ENCODE measurements at places on chromosomes 3 and 15.
A peak's percentile ranks its signal among the peaks of the same experiment; 100 is the strongest.

DNA sequence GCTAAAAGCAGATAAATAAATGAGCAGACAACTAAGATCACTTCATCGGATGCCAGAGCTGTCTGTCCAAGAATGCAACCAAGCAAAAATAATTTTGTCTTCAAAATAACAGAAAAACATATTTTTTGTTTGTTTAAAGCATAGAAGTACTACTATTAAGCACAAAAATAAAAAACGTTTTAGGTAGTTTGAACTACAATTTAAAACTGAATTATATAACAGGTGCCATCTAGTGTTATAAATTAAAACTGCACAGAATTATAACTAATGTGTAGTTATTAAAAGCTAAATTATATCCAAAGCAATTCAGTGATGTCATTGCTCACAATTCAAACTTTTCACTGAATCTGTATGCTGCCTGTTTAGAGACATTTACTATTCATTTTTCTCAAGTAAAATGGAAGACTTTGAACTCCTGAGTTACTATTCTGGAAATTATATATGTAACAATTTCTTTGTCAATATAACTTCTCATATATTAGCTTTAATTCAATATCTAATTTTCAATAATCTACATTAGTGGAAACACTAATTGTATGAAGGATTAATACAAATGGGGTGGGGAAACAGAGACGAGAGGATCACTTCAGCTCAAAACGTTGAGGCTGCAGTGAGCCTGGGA lies 29.5 kb downstream of the LINS1 start:
- no peak for DNase-seq

GRCh38 chr15:36882487-36883131 lies 217.7 kb downstream of the MEIS2 start:
- DNase-seq: no peak

DNA sequence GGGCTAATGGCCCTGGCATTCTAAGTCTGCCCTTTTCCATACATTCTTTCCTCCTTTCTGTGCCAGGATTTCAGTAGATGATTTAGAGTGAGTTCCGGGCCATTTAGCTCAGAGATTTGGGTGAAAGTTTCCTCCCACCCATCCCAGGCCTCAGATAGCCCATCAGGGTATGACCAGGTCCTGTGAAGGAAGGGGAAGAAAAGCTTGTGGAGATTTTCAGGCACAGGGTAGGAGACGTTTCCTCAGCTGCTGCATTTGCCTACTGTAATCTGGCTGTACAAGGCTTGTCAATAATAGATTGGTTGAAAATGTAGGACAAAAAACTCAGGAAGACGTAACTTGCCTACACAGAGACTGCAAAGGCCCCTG lies 63.2 kb upstream of the BCL6 start:
- DNase-seq: no peak

GRCh38 chr3:116947809-116948208 lies 238.2 kb downstream of the TUSC7 start:
- no peak for DNase-seq

- no peak for DNase-seq
Observed at GRCh38 chr3:141239511-141240281, 8.1 kb downstream of the PXYLP1 start.

GRCh38 chr15:71610728-71611552 lies 199.4 kb upstream of the NR2E3 start:
- DNase-seq: no peak

DNA sequence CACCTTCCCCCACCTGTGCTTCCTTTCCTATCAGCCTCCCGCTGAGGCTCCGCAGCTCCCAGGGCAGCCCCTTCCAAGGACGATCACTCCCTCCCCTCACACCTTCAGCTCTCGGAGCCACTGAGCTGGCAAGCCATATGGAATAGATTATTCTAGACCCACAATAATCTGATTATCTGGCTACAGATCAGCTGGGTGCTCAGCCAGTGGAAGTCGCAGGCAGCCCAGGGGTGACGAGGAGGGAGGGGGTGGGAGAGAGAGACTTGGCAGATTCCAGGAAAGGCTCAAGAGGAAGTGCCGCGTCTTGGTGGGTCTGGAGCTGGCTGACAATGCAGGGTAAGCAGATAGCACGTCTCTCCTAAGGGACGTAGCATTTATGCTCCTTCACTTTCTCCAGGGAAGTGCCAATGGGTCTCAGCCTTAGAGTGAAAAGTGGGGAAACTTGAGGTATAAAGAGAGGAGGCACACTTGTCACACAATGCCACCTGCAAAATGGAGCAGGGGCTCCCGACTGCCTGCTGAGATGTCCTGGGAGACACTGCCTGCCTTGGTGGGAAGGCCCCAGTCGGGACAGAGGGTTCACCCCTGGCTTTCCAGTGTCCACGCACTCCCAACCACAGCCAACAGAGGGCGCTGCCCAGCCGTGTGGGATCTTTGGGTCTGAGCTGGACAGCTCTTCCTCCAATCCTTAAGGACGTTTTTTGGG lies 9.4 kb upstream of the MESP1 start:
- peak; percentile 89 for DNase-seq

DNA sequence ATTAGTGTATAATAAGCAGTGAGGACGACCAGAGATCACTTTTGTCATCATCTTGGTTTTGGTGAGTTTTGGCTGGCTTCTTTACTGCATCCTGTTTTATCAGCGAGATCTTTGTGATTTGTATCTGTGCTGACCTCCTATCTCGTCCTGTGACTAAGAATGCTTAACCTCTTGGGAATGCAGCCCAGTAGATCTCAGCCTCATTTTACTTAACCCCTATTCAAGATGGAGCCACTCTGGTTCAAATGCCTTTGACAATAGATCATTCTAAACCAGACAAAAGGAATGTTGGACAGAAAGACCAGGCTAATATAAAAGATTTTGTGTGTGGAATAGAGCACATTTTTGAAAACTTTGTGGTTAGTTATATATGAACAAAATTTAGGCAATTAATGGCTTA lies 618.5 kb upstream of the BCHE start:
- no peak for DNase-seq

DNA sequence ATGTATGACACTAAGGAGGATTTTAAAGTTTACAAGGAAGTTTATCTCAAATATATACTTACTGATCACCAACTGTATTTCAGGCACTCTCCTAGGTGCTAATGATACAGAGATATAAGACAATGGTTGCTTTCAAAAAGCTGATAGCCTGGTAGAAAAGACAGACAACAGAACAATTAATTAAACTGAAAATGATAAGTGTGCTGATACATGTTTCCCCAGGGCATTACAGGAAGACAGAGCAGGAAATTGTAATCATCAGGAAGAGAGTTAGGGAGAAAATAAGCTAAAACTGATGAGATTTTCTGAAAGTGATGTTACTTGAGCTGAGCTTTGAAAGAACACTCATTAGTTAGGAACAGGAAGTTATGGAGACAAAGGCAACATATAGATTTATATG lies 229.7 kb downstream of the RSRC1 start:
- DNase-seq: no peak

DNA sequence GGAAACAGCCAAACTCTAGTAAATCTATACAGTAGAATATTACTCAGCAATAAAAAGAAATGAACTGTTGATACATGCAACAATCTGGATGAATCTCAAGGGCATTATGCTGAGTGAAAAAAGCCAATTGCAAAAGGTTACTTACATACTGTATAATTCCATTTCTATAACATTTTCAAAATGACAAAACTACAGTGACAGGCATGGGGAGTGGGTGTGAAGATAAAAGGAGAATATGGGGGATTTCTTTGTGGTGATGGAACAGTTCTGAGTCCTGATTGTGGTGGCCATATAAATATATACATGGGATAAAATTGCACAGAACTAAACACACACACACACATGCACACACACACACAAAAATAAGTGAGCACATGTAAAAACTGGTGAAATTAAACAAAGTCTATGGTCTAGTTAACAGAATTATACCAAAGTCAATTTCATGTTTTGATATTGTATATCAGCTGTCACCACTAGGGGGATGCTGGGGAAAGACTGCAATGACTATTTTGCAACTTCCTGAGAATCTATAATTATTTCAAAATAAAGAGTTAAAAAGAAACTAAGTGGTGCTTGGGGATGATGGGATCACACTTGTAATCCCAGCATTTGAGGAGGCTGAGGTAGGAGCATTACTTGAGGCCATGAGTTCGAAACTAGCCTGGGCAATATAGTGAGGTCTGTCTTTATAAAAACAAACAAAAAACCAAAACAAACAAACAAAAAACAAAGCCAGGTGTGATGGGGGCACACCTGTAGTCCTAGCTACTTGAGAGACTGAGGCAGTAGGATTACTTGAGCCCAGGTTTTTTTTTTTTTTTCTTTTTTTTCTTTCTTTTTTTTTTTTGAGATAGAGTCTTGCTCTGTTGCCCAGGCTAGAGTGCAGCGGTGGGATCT lies 66.0 kb downstream of the SPTSSB start:
- no peak for DNase-seq

- DNase-seq: no peak
Observed at GRCh38 chr3:126620738-126621137, 34.2 kb downstream of the TXNRD3 start.

- DNase-seq: no peak
Observed at GRCh38 chr3:172476347-172476746, 28.1 kb upstream of the GHSR start.

- DNase-seq: no peak
Observed at GRCh38 chr15:49255966-49256759, 86.1 kb downstream of the GALK2 start.

GRCh38 chr15:100890051-100890720 lies 10.6 kb downstream of the ALDH1A3 start:
- peak; percentile 43 for DNase-seq

DNA sequence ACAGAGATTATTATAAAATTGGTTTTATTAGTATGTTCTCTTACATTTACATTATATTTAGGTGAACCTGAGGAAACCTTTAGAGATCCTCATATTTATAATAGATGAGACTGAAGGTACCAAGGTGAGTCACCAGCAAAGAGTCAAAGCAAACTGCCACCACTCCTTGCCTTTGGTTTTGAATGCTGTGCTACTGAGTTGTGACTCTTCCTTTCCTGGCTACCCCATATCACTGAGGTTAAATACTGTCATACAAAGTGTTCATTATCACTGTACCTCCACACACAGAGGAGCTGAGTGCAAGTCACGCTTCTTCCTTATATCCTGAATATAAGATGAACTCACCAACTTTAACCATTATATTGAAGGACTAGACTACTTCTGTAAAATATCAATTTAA lies 168.2 kb downstream of the CBLB start:
- DNase-seq: no peak

GRCh38 chr3:41222501-41222900 lies 23.2 kb downstream of the CTNNB1 start:
- no peak for DNase-seq

GRCh38 chr3:78015856-78016255 lies 976.0 kb downstream of the ROBO2 start:
- DNase-seq: no peak

- DNase-seq: peak; percentile 82
Observed at GRCh38 chr3:141231952-141232823, 563 bp downstream of the PXYLP1 start.

DNA sequence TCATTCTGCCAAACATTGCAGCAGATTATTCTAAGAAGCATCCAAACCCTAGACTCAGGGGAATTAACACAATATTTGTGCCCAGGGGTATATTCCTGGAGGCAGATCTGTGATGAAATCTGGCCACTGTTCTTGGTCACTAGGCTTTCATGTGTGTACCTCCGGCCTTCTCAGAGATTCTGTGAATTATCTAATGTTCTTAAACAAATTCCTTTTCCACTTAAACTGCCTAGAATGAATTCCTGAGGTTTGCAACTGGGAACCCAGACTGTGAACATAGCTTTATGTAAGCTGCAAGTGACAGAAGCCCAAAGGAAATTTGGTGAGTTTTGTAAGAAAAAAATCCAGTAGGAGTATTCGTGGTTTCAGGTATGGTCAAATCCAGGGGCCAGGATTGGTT lies 20.7 kb upstream of the CTNNB1 start:
- no peak for DNase-seq

- no peak for DNase-seq
Observed at GRCh38 chr3:77254967-77255831, 215.3 kb downstream of the ROBO2 start.

- DNase-seq: no peak
Observed at GRCh38 chr3:108157273-108157672, 65.0 kb downstream of the IFT57 start.

DNA sequence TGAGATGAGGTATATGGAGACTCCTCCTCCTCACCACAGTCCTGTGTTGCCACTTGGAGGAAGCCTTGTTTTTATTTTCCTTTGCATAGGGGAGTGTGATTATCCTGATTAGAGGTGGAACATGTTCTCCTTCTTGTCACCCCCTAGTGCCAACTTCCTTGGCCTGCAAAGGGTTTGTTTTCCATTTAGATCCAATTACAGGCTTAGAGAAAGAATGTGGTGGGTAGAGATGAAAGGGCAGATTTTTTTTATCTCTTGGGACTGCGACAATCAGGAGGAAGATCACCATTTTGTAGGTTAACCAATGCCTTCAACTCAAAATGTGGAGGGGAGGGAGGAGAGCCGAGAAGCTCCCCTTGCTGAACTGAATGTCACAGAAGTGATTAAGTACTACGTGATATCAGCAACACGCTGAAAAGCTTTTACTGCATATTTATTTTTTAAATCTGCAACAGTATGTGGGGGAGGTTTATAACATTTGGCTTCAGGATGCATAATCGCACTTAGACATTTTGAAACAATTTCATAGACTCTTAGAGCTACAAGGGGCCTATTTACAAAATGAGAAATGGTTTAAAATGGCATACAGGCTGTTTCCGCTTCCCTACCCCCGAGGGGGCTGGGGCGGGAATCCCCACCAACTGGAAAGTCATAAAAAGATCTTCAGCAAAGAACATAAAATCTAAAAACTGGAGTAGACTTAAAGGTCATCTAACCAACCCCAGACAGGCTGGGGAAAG lies 2.4 kb downstream of the LMCD1 start:
- DNase-seq: no peak

- DNase-seq: no peak
Observed at GRCh38 chr15:91099995-91100813, at the start of gene SV2B. Gene SV2B (plus strand): TSS chr15:91100257. CDS start chr15:91226264, 126,007 bp downstream.

- no peak for DNase-seq
Observed at GRCh38 chr15:99142562-99142961, 37.7 kb downstream of the SYNM start.

GRCh38 chr3:72346526-72346926 lies 501.7 kb downstream of the SHQ1 start:
- no peak for DNase-seq

DNA sequence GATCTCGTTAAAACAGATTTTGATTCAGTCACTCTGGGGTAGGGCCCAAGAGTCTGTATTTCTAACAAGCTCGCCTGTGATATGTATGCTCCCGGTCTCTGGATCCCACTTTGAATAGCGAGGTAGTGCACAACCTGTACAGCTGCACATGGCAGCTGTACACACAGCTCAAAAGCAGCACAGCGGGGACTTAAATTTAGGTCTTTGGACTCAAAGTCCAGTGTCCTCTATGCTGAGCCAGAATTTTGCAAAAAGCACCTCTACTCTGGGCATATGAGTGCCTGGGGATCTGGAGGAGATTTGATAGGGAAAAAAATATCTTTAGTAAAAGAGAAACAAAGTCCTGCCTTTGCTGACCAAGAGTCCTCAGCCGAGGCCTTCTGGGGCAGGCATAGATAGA lies 83.1 kb downstream of the HMG20A start:
- no peak for DNase-seq

GRCh38 chr3:64091501-64091900 lies 68.2 kb upstream of the PSMD6 start:
- DNase-seq: no peak

Measured in sciatic nerve (tissue), 2 donors.